ENCODE measurements at places on chromosomes 1 and 21.
A peak's percentile ranks its signal among the peaks of the same experiment; 100 is the strongest.

GRCh38 chr1:75725266-75725665, 757 bp downstream of the ACADM start:
- DNase-seq, result peak; percentile 55

GRCh38 chr1:188426561-188426960, 1597.8 kb downstream of the PLA2G4A start:
- DNase-seq, result no peak

- no peak for DNase-seq
Measured at GRCh38 chr1:164759144-164759920, 200.3 kb downstream of the PBX1 start.

DNA sequence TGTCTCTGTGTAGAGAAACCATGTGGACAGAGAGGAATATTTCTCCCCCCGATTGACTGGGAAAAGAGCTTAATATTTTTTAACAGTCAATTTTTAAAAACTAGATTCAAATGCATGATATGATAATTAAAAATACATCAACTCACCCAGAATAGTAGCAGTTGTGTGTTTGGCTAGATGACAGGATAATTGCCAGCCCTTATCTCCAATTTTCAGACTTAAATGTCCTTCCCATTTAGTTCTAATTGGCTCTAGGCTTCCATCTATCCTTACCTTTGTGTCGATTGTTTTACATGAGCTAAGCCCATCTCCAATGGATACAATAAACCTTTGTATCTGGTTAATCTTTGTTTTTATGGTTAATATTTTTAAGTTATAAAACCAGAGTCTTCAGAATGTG, 23.9 kb upstream of the KIAA0040 start:
- no peak for DNase-seq

DNA sequence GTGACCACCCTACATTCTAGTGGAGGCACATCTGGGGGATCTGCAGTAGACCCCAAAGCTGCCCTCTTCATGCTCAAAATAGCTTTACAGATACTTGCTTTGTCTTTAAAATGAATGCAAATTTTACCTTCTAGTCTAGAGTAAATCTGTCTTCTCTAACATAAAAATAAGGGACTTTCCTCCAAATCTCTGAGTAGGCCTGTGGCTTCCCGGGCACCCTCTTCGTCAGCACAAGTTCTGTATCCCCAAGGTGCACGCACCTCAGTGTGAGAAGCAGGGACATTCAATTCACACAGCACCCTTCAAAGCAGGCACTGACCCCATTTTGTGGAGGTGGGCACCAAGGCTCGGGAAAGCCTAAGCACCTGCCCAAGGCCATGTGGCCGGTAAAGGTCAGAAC, 19.0 kb downstream of the MEF2D start:
- DNase-seq, result no peak

DNA sequence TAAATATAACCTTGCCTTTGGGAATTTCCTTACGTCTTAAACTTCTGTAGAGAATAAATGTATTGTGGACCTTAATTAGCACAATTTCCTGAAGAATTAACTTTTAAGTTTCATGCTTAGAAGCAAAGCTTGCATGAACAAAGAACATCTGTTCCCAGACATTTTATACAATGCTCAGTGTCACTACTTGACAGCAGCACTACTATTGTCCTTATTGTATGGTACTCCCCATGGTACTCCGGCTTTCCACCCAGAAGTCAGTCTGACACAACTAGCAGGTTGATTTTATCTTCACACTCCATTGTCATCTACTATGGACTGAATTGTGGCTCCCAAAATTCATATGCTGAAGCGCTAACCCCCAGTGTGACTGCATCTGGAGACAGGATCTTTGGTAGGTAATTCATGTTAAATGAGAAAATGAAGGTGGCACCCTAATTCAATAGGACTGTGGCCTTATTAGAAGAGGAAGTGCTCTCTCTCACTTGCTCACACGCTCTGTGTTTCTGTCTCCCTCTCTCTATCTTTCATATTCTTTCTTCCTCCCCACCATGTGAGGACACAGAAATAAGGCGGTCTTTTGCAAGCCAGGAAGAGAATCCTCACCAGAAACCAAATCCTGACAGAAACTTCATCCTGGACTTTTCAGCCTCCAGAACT, 10.7 kb upstream of the OR2B11 start:
- no peak for DNase-seq

GRCh38 chr1:14083277-14083676, 383.3 kb downstream of the PRDM2 start:
- no peak for DNase-seq

GRCh38 chr1:201426479-201427310, 5.2 kb upstream of the TNNI1 start:
- DNase-seq, result no peak

DNA sequence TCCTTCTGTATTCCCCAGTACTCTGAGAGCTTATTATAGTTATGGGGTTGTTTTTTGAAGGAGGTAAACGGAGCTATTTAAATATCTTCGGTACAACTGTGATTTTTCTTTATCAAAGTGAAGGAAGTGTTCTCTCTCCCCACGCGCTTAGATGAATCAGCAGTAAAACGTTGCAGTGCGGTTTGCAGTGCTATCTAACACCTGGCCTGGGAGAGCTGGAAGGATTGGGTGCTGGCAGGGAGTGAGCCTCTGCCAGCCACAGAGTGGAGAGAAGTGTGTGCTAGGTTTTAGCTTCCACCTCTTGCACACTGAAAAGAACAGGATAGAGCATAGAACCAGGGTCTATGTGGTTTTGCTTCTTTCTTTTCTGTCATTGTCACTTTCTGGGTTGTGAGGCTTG, 165.9 kb downstream of the SDCCAG8 start:
- DNase-seq, result peak; percentile 82

DNA sequence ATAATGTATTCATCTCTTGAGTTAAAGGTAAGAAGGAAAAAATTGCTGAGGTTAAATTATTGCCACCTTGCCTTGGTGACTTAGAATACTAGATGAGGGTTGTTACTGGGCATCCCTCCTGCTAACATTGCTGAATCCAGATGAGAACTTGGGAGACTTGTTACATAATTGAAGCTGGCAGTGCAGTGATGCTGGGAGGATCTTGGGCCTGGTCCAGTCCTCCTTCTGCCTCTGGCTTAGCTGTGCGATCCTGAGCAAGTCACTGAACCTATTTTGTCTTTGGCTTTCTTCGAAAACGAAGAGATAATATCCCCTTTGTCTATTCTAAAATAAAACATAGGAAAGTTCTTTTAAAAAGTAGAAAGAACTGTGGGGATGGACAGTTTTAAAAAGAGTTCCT, 244.9 kb upstream of the NRIP1 start:
- DNase-seq, result no peak

- DNase-seq, result no peak
Measured at GRCh38 chr1:26574719-26575251, 45.2 kb downstream of the RPS6KA1 start.

GRCh38 chr1:28144203-28145135, 32.0 kb downstream of the PTAFR start:
- peak; percentile 64 for DNase-seq

DNA sequence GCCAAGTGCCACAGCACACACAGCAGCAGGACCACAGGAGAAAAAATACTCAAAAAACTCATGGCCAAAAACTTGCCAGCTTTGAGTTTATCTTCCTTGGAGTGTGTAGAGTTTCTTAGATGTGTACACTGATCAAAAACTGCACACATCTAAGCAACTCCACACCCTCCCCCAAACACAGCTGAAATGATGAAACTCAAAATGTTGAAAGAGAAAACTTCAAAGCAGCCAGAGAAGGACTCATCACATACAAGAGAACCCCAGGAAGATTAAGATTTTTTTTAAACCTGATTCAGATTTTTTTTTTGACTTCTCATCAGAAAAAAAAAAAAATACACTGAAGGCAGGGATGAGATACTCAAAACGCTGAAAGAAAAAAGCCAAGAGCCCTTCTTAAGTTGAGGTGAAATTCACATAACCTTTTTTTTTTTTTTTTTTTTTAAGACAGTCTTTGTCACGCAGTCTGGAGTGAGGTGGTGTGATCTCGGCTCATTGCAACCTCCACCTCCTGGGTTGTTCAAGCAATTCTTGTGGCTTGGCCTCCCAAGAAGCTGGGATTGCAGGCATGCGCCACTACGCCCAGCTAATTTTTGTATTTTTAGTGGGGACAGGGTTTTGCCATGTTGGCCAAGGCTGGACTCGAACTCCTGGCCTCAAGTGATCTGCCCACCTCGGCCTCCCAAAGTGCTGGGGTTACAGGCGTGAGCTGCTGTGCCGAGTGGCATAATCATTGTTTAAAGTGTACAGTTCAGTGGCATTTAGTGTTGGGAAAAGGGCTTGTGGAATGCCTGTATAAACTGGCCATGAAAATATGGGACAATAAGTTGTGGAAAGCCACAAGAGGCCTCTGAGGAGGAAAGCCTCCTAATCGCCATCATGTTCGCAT, 20.9 kb upstream of the PDXK start:
- DNase-seq, result peak; percentile 59

DNA sequence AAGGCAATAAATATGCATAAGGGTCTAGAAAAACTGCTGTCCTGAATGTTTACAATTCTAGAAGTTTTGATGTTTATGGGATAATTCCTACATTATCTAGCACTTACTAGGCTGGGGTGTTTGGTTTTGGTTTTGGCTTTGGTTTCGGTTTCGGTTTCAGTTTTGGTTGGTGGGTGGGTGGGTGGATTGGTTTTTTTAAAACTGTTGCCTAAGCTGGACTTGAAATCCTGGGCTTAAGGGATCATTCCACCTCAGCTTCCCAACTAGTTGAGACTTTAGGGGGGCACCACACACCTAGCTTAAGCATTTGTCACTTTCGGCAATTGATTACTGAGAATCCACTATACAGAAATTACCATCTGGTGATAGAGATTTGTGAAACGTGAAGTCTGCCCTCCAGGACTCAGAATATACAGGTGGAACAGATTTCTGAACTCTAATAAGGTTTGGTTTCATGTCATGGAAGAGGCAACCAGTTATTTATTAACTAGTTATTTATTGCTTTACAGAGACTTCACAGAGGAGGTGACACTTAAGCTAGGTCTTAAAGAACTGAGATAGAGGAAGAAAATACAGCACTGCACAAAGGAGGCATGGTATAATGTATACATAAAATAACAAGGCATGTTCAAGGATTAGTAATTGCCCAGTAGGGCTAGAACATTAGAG, 69.6 kb downstream of the PIK3R3 start:
- peak; percentile 73 for DNase-seq

GRCh38 chr1:116916533-116917445, 7.1 kb downstream of the PTGFRN start:
- no peak for DNase-seq

GRCh38 chr1:92087542-92087941, 7.4 kb downstream of the BTBD8 start:
- no peak for DNase-seq

GRCh38 chr1:112638110-112638428, 18.4 kb downstream of the CAPZA1 start:
- no peak for DNase-seq

DNA sequence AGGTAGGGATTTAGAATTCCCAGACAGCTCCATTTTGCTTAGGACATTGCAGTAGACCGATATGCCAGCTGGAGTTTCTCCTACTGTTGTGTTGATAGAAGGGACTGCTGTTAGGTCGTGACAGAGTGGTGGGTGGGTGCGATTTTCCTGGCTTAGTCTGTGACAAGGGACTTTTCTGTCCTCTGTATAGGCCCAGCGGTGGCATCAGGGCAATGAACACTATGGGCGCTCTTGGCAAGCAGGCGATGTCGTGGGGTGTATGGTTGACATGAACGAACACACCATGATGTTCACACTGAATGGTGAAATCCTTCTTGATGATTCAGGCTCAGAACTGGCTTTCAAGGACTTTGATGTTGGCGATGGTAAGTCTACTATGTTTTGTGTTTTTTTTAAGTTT, 321.8 kb downstream of the ZP4 start:
- DNase-seq, result no peak

DNA sequence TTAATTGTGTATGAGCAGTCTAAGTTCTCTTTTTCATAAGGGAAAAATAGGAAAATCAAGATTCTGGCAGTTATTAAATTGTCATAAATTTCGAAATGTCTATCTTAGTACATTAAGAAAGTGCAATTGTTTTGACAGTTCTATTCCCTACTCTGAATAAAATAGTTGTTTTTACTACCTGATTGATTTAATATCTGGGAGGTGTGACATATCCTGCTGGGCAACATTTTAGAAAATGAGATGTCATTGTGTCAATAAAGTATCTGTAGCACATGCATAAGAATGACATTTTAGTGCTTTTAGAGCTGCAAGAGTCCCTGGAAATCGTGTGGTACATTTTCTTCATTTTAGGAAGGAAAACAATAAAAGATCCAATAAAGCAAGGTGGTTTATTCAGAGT, 139.2 kb upstream of the COL11A1 start:
- no peak for DNase-seq

- DNase-seq, result peak; percentile 5
Measured at GRCh38 chr1:178986204-178986603, 39.5 kb upstream of the FAM20B start.

- peak; percentile 68 for DNase-seq
Measured at GRCh38 chr1:30379684-30380624, 343.4 kb downstream of the MATN1 start.

- DNase-seq, result no peak
Measured at GRCh38 chr1:24302209-24302611, 16.9 kb upstream of the GRHL3 start.

DNA sequence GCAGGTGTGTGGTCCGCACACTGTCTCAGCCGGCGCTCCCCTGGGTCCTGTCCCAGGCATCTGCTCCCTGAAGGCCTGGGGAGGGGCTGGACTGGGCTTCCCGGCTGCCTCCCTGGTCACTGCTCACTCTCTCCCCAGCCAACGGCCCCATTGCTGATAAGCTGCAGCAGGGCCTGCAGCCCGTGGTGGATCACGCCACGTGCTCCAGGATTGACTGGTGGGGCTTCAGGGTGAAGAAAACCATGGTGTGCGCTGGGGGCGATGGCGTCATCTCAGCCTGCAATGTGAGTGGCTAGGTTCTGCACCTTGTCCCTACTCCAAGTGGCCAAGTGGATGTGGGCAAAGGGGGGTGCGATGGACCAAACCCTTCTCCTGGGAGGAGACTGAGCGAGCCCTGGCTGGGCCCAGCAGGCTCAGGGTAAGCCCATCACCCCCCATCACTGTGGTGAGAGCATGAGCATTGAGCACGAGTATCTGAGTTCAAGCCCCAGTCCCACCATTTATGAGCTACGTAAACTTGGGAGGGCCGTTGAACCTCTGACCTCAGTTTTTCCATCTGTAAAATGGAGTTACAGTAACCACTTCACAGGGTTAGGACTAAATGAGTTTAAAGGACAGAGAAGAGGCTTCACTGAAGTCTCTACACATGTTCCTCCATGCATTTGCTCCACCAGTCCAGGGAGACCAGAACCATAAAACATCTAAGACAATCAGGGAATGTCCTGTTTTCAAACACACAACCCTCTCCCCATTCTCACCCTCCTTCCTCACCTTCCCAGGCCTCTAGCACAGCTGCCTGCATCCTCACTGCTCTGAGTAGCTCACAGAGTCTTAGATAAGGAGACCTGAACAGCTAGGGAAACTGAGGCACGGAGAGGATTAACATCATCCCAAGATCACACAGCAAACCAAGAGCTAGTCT, 6.5 kb downstream of the CTRC start:
- DNase-seq, result no peak

- no peak for DNase-seq
Measured at GRCh38 chr1:181386340-181386739, 97.0 kb upstream of the CACNA1E start.
